Jurkat, Clone E6-1 (cell line): ENCODE measurements at places on chromosomes 12 and 14.

DNA sequence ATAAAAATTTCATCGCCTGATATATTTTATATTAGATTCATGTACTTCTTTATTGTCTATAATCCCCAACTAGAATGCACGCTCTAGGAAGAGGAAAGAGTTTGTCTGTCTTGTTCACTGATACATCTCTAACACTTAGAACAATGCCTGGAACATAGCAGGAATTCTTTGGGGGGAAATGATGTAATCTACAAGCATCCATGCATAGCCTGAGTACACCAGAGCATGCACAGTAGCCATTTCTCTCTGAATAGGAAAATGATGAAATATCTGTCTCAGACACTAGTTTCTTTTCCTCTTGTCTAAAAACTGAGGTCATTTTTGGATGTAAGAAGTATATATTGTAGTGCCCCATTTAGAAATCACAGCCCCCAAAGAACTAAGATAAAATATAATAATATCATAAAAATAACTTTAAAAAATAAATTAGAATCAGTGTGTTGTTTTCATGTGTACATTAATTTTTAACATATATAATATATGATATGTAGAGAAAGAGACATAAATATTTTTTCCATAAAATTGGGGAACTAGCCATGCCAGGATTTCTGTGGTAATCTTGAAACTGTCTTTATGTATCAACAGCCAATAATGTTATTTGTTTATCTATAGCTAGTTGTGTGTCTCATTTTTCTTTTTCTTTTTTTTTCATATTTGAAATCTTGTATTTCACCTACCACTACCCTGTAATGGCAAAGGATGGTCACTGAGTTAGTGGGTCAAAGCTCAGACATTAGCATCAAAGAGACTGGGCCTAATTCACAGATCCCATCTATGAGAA is 155.6 kb upstream of the TMCC3 start:
- DNase-seq, result no peak

DNA sequence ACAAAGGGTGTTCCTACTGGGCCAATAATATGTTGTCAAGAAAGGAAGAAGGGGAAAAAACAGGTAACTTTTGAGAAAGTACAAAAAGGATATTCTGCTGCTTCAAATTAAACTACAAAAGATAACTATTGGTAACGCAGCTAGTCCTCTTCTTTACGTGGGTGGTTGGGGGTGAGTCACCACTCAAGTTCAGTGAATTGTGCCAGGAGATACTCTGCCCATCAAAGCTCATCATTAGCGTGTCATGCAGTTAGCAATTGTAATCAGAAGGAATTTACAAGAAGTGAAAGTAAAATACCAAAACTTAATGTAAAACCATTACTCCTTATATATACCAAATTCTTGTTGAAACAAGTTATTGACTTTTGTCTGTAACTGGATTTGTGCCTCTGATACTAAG is 342.0 kb downstream of the NPAS3 start:
- DNase-seq, result no peak

GRCh38 chr14:54700717-54701116 is 133.8 kb downstream of the SAMD4A start:
- DNase-seq, result no peak

- DNase-seq, result no peak
Measured at GRCh38 chr12:53065975-53066931, 12.9 kb downstream of the SPRYD3 start.

DNA sequence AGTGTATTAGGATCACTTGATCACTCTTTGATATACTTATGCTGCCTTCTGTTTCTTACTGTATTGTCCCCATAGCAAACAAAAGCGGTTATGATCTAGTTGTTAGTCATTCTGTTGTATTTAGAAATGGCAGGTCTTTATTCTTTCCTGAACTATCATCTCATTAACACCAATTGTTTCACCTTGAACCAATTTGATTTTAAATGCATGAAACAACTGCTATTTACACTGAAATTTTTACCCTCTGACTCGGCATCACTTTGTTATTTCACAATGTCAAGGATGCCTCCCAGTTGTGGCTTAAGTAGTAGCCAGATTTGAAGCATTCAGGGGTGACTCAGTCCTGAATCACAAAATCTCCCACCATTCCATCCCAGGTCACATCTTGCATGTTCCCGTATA is 303.5 kb downstream of the EGLN3 start:
- no peak for DNase-seq

GRCh38 chr12:98908866-98909265 is 263.8 kb downstream of the APAF1 start:
- no peak for DNase-seq

DNA sequence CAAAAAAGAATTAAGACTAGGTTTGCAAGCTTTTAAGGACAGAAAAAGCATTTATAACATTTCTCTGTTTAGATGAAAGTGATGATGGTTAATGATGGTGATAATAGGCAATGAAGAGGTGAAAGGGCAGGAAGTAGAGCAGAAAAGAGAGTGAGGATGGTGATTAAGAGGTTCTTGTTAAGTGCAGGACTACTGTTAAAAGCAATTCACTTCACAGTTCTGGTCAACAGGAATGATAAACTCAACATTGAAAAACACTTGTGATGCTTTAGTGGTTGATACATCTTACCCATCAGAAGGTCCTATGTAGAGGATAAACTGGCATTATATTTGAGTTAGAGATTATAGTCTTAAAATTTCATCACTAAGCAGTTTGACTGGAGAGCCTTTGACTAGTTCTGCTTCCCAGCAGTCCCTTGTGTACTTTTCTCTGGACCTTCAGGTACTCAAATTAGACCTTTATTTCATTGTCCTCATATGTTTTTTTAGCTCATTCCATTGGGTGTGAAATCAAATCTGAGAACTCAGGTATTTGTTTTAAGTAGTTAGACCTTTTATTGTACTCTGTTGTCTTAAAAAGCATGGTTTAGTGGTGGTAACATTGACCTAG is 10.9 kb downstream of the RAP1B start:
- DNase-seq, result no peak

- DNase-seq, result no peak
Measured at GRCh38 chr12:34021071-34021470, 1.2 kb upstream of the ALG10 start.

DNA sequence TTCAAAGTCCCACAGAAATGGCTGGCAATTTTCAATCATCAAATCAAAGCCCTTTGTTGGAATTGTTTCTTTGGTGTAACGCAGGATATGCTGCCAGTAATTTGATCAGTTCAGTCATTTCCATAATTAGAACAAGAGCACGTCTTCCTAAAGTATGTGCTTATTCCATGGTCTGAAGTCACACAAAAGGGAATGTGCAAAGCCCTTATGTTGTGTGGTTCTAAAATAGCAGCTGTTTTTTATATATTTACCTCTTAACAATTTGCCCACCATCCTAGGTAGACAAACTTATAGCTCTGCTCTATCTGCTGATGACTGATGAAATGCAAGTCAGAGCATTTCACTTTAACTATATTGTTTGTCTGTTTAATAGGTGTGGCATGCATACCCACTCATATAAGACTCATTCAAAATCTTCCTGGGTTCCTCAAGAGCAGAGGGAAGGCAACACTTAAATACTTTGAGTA is 176.1 kb upstream of the SLC38A2 start:
- no peak for DNase-seq

DNA sequence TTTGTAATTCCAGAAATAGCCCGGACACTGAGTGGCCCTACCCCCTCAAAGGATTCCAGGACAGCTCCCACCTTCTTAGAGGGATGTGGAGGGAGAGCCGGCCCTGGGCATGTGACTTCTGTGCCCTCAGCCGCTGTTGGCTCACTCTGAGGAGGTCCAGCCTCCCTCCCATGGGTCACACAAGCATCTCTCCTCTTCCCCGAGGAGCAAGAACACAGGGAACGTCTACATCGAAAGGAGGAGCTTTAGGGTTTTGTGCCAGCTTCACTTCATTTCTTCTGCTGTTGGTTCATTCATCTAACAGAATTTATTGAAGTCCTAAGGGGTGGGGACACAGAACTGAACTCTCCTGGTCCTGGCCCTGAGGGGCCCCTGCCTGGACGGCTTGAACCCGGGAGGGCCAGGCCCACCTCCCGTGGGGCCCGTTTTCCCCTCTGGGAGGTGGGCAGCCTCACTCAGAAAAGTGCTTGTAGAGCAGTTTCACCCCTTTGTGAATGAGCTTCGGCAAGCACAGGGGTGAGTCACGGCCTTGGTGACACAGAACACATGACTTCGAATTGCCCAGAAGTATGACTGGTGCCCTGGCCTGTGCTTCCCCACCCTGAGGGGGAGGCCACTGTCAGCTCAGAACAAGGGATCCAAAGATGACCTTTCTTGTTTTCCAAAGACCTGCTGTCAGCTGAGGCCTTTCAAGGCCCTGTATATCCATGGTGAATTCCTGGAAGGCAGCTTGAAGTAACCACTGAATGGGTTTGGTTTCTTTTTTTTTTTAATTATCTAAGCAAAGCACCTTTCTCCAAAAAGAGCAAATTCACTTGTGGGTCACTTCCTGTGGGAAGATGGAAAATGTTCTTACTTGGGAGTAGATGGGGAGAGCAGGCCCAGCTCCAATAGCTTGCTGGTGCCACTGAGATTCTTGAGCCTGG is 39.2 kb downstream of the NFKBIA start:
- DNase-seq, result no peak

- DNase-seq, result no peak
Measured at GRCh38 chr12:49428793-49429192, 61.5 kb downstream of the SPATS2 start.

DNA sequence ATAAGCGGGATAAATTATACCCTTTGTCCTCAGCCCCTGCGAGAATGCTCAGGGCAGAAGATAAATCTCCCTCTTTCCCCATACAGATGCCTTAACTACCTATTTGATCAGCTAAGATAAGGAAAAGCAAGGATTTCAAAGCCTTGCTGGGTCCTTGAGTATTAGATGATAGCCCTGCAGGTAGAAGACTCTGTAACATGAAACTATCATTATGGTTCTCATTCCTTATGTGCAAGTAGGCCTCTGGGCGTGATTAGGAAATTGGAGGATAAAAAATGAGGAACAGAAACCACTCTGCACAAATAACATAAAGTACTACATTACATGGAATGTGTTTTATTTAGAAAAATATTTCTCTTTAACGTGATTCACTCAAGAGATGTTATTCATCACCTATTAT is 14.5 kb upstream of the WDR89 start:
- DNase-seq, result no peak

- no peak for DNase-seq
Measured at GRCh38 chr12:15819644-15820437, 30.7 kb upstream of the EPS8 start.

- DNase-seq, result no peak
Measured at GRCh38 chr14:44912041-44912869, 49.5 kb downstream of the KLHL28 start.

GRCh38 chr12:51847643-51848325 is 734 bp downstream of the FIGNL2 start:
- no peak for DNase-seq

DNA sequence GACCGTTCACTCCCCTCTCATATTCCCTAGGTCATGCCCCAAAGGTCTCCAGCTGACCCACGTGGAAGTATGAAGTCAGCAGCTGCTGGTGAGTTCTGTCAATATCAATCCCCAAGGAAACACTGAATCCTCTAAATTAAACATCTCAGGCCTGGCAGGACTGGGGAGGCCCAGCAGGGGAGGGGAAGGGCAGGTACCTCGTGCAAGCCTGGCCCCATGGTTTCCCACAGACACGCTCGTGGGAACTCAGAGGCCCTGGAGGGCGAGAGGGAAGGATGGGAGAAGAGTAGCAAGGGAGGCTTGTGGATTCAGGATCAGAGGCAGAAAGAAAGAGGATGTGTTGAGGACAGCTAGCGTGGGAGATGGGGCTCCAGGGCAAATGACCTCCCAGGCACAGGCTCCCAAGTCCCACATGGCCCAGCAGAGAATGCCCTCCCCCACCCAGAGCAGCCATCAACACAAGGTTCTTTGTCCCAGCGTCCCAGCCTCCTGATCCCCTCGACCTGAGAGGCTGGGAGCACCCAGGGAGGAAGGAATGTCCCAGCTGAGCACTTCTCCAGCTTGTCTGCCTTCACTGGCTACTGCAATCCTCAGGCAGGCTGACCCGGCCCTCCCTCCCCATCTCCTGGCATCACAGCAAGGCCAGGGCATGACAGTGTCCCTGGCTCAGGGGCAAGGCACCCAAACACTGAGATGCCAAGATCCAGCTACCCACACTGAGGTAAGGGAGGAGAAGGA is 20.1 kb upstream of the RPLP0 start:
- DNase-seq, result no peak

DNA sequence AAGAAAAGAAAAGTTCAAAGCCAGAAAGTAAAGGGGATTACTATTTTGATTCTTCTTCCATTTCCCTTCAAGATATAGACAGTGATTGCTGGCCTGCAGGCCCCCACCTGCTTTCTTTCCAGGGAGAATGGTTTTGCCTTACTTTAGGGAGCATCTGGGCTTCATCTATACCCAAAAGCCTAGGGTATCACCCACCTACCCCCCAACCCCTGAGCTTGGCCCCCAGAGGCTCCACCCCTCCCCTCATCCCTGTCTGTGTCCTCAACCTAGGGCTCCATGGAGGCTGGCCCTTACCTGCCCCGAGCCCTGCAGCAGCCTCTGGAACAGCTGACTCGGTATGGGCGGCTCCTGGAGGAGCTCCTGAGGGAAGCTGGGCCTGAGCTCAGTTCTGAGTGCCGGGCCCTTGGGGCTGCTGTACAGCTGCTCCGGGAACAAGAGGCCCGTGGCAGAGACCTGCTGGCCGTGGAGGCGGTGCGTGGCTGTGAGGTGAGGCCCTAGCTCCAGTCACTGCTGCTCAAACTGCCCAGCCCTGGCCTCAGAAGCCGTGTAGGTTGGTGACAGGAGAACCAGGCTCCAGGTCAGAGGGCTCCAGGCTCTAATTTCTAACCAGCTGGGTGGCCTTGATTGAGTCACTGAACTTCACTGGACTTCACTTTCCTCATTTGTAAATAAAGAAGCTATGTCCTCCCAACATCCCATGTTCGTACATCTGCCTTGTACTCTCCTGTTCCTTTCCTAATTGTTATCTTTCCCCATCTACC is 13.6 kb downstream of the ARHGEF40 start:
- DNase-seq, result no peak

DNA sequence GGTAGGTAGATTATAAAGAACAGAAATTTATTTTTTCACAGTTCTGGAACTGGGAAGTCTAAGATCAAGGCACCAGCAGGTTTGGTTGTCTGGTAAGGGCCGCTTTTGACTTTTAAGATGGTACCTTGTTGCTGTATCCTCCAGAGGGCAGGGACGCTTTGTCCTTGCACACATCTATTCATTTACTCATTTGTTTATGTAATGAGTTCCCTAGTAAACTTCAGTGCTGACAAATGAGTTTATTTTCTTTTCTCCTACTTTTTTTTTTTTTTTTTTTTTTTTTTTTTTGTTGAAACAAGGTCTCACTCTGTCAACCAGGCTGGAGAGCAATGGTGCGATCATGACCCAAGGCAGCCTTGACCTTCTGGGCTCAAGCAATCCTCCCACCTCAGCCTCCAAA is 195.7 kb downstream of the FBXL14 start:
- DNase-seq, result no peak

GRCh38 chr12:108616941-108617858 is 16.5 kb downstream of the SELPLG start:
- peak; percentile 93 for DNase-seq
